Activated naive CD8-positive, alpha-beta T cell treated with anti-CD3 and anti-CD28 coated beads, Interleukin-2, amount 10 ng/mL, durations not matched to agents 7 days and 5 days (primary cell): ENCODE measurements at places on chromosomes 7 and 10. TPM values are rescaled to one million over a fixed set of nuclear protein-coding genes. Genes with fewer than 3 reads are reported as not detected.

ZCWPW1 gene
- 6.2 TPM for total RNA-seq

ARHGEF5 gene
- 7.7 TPM for total RNA-seq

CYP3A7 gene
- total RNA-seq, result not detected

UFSP1 gene
- total RNA-seq, result 3.0 TPM

EPHB6 gene
- 25.2 TPM for total RNA-seq

ZNF316 gene
- 43.7 TPM for total RNA-seq

CNPY1 gene
- total RNA-seq, result not detected

GPR141 gene
- not detected for total RNA-seq
